ENCODE measurements at places on chromosomes 16 and 17. TPM values are rescaled to one million over a fixed set of nuclear protein-coding genes. Genes with fewer than 3 reads are reported as not detected.

KCNH4 gene
- total RNA-seq: not detected

HID1 gene
- total RNA-seq: 12.3 TPM

PRAC2 gene
- not detected for total RNA-seq

CHMP1A gene
- total RNA-seq: 74.9 TPM
